ENCODE measurements at places on chromosomes 5 and 9.

DNA sequence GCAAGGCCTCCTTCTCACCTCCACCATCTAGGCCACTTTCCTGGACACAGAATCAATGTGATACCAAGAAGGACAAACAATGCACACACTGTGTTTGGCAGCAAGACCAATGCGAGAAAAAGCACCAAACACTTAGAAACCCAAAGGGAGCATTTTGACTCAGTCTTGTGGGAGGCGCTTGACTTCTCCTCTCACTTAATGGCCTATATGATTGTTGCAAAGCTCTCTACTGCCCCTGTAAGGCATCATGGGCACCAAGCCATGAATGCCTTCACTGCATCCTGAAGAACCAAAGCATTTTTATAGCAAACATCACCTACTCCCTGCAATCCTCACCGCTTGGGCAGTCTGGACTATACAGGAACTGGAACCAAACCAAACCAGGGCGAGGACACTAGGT, 57.5 kb downstream of the CDH6 start:
- DNase-seq = no peak

DNA sequence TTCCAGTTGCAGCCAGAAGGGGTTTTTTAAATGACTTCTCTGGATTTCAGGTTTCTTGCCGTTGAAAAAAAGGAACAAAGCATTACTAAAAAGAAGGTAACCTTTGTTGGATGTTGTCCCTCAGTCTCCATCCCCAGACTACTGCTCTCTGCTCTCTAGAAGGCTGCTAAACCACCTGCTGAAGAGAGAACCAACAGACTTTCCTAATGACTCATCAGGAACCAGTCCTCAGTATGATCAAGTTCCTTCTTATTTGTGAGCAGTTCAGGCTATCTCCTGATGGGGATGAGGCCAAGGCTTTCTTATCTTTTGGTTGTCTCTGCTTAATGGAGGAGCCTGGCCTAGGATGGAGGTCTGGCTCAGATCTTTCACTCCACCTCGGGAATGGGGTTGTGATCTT, 4.1 kb downstream of the KIF4B start:
- no peak for DNase-seq

DNA sequence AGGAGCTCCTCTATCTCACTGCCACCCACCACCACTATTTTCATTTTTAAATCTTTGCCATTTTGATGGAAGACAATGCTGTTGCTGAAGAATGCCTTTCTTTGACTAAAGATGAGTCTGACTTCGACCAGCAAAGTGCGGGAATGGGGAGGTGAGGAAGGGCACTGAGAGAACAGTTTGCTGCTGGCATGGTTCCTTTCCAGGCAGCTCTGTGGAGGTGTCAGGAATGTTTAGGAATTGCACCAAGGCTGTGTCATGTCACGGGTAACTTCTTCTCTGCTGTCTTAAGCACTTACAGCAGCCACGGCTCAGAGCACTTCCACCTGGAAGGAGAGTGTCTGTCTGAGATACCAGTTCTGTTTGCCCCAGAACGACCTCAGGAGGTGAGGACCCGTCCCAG, 41.4 kb upstream of the SHB start:
- DNase-seq = no peak

- DNase-seq = no peak
These were observed 228.5 kb downstream of the PIK3R1 start for GRCh38 chr5:68444048-68444447.

DNA sequence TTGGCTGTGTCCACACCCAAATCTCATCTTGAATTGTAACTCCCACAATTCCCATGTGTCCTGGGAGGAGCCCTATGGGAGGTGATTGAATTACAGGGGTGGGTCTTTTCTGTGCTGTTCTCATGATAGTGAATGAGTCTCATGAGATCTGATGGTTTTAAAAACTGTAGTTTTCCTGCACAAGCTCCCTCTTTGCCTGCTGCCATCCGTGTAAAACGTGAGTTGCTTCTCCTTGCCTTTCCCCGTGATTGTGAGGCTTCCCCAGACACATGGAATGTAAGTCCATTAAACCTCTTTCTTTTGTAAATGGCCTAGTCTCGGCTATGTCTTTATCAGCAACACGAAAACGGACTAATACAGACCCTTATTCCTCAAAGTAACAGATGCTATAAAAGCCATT, 94.1 kb downstream of the DOCK2 start:
- DNase-seq = no peak

DNA sequence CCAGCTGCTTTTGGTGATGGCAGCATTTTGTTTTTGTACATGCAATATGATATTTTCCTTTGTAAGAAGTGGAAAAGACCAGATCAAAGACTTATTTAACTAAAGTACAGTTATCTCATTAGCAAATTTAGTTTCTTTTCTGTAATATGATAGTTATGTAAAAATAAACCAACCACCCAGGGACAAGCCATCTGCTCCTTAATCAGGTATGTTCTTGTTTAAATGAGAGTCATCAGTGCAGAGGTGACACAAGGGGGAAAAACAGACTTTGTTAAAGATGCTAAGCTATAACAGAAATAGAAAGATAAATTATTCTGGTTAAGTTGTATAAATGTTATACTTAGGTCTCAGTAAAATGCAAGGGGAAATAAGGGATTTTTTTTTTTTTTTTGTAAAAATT, 805.7 kb upstream of the SEMA6A start:
- DNase-seq = no peak

- DNase-seq = no peak
These were observed 886.8 kb upstream of the SEMA6A start for GRCh38 chr5:117461403-117461802.

DNA sequence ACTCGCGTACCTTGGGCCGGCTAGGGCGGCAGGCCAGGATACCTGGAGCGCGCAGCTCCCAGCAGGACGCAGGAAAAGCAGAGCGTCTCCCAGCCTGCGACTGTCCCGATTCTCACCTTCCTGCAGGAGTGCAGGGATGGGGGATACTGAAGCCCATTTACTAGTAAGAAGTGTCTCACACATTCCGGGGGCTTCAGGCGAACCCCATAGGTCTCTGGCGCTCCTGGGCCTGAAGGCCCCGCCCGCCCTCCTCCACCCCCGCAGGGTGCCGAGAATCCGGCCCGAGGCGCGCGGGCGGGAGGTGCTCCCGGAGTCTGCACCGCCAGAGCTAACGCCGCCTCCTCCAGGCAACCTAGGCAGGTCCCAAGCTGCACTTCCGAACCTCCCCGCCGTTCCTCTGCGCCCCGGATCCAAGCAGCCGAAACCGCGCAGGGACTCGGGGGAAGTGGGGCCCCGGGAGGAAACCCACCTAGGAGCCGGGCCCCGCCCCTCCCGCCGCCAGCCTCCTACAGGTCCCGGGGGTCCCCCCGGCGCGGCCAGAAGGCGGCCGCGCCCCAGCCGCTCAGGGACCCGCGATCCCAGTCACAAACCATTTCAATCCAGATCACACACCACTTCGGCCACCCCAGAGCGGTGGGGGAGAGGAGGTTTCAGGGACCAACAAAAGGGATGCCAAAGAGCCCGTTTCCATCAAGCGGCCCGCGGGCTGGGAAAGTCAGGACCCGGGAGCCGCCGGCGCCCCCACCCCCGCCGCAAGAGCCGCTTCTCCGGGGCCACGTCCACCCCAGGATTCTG, 1.2 kb downstream of the ROR2 start:
- peak; percentile 45 for DNase-seq

DNA sequence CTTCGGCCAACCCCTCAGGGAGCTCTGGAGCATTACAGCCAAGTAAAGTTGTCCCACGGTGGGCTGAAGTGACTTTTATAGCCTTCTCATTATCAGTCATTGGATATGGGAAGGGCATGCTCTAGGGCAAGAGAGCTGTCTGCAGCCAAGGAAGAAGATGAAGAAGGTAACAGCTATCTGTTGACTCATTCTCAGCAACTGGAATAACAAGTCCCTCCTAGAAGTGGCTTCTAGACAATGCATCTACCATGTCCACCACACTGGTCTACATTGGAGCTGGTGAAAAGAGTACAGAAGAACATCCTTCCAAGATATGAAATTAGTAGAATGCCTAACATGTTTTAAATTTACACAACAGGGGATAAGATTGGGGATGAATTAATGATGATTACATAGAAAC, 524.2 kb downstream of the ACTL7B start:
- no peak for DNase-seq

DNA sequence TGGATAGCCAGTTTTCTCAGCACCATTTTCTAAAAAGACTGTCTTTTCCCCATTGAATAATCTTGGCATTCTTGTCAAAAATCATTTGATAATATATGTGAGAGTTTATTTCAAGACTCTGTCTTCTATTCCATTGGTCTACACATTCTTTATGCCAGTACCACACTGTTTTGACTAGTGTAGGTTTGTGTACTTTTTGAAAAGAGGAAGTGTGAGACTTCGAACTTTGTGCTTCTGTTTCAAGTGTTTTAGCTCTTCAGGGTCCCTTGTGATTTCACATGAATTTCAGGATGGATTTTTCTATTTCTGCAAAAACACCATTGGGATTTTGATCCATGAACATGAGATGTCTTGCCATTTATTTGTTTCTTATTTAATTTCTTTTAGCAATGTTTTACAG, 78.5 kb upstream of the ALDH1A1 start:
- DNase-seq = no peak

- DNase-seq = no peak
These were observed 670 bp upstream of the KIF2A start for GRCh38 chr5:62305358-62305714.

- DNase-seq = no peak
These were observed 10.0 kb upstream of the SLCO4C1 start for GRCh38 chr5:102306121-102306520.

GRCh38 chr9:105332471-105332870, 88.0 kb downstream of the SLC44A1 start:
- DNase-seq = no peak

GRCh38 chr5:143222287-143223231, 180.9 kb downstream of the NR3C1 start:
- no peak for DNase-seq

DNA sequence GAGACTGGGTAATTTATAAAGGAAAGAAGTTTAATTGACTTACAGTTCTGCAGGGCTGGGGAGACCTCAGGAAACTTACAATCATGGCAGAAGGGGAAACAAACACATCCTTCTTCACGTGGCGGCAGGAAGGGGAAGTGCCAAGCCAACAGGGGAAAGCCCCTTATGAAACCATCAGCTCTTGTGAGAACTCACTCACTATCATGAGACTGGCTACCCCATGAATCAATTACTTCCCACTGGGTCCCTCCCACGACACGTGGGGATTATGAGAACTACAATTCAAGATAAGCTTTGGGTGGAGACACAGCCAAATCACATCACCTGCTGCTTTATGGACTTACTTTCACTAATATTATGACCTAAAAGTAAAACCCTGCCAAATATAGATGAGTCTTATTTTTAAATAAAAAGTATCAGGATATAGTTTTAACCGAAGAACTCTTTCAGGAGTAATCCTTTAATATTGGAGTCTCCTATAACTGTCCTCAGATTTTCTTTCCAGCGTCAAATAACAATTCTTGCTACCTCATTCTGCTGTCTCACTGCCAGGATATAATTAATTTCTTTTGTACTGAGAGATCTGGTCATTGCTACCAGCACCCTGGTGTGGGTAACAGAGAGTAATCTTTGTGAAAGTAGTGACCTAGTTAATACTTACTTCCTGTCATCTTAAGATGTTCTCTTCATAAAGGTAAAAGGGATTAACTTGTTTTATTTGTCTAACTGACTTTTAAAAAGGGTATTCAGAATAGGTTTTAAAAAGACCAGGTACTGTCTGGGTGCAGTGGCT, 68.6 kb downstream of the NLN start:
- DNase-seq = no peak

- no peak for DNase-seq
These were observed 3.9 kb downstream of the IL9 start for GRCh38 chr5:135891791-135892190.

DNA sequence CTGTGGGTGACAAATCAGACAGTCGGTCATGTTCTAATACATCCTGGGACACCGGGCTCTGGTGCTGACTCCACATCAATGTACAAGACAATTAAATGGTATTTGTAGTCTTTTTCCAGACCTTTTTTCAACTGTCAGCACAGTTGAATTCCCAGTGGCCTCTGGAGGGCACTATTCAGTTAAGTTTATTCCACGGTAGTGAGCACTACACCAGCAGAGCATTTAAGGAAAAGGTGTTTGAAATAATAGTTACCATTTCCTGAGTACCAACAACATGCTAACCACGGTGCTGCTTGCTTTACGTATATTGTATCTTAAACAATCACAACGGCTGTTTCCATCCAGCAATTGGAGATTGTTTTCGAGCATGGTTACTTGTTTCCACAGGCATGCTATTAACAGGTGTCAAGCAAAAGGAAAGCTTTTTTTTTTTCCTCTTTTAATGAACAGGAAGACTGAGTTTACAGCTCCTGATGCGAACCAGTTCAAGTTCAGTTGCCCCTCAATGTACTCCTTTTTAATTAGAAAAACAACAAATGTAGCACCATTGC, 186.7 kb downstream of the PDZD2 start:
- DNase-seq = no peak

GRCh38 chr5:159332800-159333544, 2.7 kb upstream of the IL12B start:
- DNase-seq = no peak

DNA sequence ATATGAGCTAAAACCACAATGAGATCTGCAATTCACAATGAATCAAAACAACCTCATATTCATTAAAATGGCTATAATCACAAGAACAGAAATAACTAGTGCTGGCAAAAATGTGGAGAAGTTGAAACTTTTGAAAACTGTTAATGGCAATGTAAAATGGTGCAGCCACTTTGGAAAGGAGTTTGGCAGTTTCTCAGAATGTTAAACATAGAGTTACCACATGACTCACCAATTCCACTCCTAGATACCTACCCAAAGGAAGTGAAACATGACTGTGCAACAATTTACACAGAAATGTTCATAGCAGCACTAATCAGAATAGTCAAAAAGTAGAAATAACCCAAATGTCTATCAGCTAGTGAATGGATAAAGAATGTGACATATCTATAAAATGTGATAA, 862.2 kb downstream of the DTWD2 start:
- DNase-seq = no peak

GRCh38 chr5:124410539-124411488, 335.6 kb downstream of the ZNF608 start:
- no peak for DNase-seq

DNA sequence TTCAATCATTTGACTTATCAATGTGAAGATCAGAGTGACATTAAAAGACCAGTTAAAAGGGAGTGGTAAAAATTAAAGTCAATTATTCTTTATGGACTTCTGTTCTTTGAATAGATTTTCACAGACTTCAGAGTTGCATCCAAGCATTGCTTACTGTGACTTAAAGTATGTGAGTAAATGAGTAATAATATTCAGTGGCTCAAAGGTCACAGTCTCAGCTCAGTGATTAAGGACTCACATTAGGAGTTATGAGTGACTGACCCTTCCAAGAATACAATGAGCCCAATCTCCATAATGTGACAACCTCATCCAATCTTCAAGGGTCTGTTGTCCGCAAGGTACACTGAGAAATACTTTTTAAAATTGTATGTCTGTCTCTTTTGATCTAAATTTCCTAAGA, 811.2 kb downstream of the BRINP1 start:
- DNase-seq = no peak

DNA sequence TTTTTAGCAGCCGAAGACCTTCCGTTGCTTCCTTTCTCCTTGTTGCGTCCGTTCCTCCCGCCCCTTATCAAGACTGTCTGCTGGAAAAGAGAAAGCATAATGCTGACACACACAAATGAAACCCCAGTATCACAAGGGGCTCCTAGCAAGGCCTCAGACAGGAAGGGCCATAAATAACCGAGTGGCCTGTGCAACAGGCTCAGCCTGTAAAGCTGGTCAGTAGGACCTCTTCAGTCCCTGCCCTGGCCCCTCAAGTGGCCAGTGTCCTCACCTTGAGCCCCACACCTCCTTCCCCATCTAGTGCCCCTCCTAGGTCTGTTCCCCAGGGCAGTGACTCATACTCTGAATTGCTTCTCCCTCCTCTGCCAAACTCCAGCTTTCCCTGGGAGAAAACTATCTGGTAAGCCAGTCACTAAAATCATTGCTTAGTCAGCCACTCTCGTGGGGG, 174.6 kb upstream of the IL12B start:
- DNase-seq = no peak
